ACHN (cell line): ENCODE measurements at places on chromosomes 3 and 15.

- DNase-seq: no peak
Observed at GRCh38 chr15:80906159-80906766, 83.4 kb downstream of the MESD start.

DNA sequence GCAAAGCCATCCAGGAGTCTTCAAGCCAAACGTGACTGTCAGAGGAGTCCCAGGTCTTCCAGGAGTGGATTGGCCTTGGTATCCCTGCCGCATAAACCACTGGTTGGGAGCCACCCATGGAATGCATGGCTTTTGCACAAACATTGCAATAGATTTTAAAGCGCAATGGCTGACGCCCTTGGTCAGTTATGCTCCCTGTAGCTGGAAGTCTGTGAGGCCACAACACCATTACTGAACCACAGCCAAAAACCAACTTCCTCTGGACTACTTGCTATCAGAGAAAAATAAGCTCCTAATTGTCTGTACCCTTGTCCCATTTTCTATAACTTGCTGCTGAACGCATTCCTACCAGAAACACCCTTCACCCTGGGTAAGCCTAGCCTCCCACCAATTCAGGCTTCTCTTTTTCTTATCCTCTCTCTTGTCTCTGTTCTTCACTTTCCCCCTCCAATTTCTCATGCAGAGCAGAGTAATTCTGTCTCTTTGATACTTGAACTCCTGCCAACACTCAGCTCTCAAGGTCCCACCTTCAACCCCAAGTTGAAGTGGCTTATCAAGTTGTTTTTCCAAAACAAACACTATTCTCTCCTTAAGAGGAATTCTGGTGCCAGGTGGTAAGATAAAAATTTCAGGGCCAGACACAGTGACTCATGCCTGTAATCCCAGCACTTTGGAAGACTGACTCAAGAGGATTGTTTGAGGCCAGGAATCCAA is 176.4 kb upstream of the UBE2E1 start:
- no peak for DNase-seq

GRCh38 chr3:127209155-127209839 is 16.4 kb downstream of the PRR23E start:
- no peak for DNase-seq

- no peak for DNase-seq
Observed at GRCh38 chr3:99730870-99731269, 86.8 kb upstream of the CMSS1 start.

DNA sequence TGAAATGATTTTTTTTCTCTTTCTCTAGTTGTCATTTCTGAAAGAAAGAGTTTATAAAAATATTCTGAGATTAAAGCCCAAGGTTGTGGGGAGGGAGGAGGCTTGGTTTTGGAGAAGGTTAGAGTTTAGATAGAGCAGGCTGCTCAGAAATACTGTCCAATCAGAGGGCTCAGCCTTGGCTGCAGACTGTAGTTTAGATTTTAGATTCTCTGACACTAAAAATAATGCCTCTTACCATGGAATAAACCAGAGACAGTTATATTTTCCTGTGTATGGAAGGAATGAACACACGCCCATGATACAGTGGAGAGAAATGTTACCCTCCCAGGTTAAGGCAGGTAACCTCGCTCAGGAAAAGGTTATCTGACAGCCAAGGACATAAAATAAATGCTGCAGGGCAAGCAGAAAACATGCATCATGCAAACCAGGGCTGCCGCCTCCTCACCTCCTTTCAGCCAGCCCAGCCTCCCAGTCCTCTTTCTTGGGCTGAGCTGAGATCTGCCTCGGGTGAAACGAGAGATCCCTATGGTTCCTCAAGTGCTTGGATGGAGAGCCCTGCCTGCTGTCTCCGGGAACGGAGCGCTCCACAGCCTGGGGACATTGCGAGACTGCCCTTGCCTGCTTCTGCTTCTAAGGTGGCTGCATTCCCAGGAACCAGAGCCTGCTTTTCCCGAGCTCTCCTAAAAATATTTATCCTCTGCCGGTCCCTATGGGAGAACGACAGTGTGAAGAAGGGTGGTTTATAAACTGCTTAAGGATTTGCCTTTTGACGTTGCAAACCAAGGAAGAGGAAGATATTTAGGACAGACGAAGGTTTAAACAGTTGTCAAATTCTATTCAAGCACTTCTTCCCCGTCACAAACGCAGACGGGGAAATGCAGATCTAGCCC is 848 bp downstream of the NCEH1 start:
- DNase-seq: no peak

GRCh38 chr3:7651274-7651673 is 790.4 kb downstream of the GRM7 start:
- no peak for DNase-seq

DNA sequence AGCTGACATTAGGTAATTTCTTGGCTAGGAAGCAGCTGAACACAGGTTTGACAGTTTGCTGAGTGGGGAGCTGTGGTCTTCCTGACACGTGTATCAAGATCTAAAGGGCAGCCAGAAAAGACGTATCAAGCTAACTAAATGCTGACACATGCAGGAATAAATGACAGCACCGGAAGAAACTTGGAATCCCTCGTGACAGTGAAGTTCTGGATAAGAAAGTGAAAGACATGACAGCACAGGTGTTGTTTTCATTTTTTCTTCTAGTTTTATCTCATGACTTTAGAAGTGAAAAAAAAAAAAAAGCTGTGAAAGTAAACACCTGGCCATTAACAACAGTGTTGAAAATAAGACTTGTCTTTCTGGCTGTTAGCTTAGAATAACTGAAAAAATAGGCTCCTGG is 48.7 kb downstream of the FGF7 start:
- DNase-seq: no peak

DNA sequence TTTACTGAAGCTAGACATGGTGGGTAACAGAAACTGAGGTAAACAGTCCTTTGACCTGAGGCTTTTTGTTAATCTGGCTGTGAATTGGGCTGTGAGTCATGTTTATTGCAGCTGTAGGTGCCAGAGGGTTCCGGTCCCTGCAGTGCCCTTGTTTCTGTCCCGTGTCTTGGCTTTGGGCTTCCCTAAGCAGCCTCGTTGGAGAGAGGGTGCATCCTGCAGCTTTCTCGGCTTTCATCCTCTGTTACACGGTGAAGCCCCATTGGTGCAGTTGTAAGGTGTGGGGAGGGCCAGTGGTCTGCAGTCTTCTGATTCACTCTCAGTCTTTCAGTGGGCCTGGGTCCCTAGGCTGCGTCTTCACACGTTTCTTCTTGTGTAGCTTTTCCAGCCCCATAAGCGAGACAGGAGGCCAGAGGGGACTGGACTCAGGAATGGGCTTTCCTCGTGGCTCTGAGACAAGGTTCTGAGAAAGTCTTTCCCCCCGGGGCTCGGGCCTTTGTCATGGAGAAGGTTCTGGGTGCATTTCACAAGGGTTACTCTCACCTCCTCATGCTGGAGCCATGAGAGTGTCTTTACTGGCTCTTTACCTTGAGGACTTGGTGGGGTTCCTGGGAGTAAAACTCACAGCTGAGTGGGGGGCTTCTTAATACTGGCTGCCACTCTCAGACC is 33.1 kb downstream of the ASB7 start:
- DNase-seq: no peak

GRCh38 chr3:123296261-123296660 is 94.5 kb downstream of the SEC22A start:
- DNase-seq: no peak

DNA sequence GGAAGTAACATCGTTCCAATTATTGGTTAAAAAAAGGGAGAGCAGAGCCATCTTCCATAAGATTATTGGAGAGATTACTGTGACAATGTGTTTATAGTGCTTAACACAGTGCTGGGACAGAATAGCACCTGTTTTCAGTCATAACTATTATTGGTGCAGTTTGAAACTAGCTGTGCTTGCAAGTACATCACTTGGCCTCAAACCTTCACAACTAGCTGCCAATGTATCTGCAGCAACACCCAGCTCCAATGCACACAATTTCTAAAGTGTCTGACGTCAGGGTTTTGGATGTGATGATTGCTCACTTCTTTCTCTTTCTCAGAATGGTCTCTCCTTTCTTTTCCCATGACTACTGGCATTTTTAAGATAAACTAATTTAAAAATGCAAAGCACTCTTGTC is 246.2 kb downstream of the SV2B start:
- no peak for DNase-seq

GRCh38 chr3:35537265-35537664 is 102.1 kb upstream of the ARPP21 start:
- DNase-seq: no peak

- no peak for DNase-seq
Observed at GRCh38 chr3:128487538-128487812, 5.5 kb downstream of the GATA2 start.

- peak; percentile 52 for DNase-seq
Observed at GRCh38 chr3:31768479-31769125, 212.5 kb downstream of the OSBPL10 start.

DNA sequence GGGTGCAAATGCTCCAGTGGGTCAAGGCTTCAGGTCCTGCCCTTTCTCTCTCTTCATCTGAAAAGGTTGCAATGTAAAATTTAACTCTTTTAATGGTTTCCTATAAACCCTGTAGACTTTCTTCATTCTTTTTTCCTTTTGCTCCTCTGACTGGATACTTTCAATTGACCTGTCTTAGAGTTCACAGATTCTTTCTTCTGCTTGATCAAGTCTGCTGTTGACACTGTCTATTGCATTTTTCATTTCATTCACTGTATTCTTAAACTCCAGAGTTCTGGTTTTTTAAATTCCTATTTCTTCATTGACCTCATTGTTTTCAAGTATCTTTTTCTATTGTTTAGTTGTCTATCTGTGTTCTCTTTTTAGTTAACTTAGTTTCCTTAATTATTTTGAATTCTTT is 82.1 kb downstream of the FAM227B start:
- no peak for DNase-seq

DNA sequence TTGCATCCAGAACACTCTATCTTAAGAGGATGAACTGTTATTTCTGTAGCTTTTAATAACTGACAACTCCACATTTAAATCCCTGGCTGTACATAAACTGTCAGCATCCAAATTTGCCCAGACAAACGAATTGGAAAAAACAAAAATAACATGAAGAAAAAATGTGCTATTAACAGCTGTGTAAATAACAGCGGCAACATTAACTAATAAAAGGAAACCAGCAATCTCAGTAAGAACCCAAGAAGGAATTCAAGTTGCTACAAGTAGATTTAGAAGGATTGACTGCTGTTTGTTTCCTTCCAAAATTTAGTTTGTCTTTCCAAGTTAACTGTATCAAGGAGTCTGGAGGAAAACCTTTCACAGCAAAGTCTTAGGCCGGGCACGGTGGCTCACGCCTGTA is 550.6 kb upstream of the MDFIC2 start:
- no peak for DNase-seq

DNA sequence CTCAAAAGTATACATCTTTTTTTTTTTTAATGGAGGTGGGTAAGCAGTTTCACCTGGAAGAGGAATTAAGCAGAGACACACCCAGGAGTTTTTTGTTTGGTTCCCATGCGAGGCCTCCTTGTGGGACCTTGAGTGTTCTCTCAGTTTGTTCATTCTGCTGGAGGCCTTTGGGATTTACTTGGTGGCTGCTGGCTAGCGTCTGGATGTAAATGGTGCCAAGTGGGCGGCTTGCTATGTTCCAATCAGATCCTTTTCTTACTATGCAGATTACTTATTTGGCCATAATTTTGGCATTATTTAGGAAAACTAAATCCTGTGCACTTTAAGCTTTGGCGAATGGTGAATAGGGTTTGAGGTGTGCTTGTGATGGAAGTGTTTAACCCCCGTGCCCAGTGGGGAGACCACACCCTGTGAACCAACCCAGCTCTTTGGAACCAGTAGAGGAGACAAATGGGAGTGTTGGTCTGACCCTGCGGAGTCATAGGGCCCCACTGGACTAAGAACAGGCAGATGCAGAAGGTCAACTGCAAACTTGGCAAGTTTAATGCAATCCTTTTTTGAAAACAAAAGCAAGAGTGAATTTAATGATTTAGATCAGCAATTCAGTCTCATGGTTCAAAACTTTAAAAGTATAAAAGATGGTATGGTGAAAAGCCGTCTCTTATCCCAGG is 79.4 kb downstream of the EBLN2 start:
- no peak for DNase-seq

DNA sequence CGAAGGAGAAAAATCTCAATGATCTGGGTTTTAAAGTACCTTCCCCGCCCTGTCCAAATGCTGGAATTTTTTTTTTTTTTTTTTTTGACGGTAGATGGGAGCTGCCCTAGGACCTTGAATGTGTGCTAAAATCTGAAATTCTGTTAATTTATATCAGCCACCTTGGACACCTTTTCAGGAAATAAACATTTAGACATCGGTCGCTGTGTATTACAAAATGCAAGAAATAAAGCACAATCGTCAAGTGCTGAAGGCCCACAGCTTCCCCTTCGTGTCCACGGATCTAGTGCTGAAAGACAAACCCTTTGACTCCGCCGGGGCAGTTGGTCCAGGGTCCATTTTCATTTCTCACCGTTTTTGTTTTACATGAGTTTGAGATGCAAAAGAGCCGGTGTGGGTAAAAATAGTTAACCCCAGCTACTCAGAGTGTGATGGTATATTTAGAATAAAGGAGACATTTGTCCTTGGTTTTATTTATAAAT is 90.2 kb upstream of the CHD2 start:
- DNase-seq: peak; percentile 59

DNA sequence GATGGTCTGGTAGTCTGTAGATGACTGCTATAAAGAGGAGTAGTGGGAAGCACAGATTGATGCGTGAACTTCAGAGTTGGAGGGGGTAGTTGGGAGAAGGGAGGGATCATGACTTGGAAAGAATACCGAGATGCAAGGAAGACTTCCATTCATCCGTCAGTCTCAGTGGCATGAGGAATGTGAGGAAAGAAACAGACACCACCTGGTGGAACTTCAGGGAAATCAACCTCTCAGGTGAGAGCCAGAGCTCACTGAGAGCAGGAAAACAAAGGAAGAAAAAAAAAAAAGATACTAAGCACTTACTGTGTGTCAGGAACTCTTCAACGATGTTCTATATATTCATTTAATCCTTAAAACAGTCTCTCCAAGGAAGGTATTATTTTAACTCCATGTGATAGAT is 172.4 kb downstream of the OXSM start:
- DNase-seq: peak; percentile 5

DNA sequence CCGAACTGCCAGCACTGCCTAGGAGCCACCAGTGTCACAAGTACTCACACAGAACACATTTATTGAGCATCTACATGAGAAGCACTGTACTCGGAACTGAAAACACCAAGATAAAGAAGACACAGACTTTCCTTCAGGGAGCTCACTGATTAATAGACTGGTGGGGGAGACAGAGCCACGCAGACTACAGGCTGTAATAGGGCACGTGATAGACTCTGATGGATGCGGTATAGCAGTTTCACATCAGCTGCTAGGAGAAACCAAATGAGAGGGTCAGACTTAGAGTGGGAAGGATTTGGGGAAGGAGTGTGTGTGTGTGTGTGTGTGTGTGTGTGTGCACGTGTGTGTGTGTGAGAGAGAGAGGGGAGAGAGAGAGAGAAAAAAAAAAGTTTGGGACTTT is 12.1 kb downstream of the EPHB1 start:
- no peak for DNase-seq
